ENCODE measurements at places on chromosomes 2 and 18.

- no peak for DNase-seq
Measured at GRCh38 chr2:180555391-180555965, 424.9 kb upstream of the UBE2E3 start.

DNA sequence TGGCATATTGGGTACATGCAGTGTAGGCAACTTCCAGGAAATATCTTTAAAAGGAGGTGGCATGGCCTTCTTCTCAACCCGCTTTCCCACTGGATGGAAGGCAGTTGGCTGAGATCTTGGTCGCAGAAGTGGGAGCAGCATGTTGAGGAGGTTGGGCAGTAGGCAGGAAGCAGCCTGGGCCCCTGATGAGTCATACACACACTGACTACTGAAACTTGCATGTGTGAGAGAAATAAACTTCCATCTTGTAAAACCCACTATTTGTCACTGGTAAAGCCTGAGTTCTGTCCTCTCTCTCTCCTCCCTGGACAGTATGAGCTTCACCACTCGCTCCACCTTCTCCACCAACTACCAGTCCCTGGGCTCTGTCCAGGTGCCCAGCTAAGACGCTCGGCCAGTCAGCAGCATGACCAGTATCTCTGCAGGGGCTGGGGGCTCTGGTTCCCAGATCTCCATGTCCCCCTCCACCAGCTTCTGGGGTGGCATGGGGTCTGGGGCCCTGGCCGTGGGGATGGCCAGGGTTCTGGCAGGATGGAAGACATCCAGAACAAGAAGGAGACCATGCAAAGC lies 233.8 kb upstream of the SPRED2 start:
- peak; percentile 84 for DNase-seq

- DNase-seq, result no peak
Measured at GRCh38 chr2:9889812-9890261, 46.6 kb downstream of the TAF1B start.

GRCh38 chr18:59988098-59988706 lies 88.4 kb downstream of the PMAIP1 start:
- DNase-seq, result peak; percentile 50

GRCh38 chr2:202307690-202308089 lies 42.1 kb downstream of the NOP58 start:
- DNase-seq, result no peak

DNA sequence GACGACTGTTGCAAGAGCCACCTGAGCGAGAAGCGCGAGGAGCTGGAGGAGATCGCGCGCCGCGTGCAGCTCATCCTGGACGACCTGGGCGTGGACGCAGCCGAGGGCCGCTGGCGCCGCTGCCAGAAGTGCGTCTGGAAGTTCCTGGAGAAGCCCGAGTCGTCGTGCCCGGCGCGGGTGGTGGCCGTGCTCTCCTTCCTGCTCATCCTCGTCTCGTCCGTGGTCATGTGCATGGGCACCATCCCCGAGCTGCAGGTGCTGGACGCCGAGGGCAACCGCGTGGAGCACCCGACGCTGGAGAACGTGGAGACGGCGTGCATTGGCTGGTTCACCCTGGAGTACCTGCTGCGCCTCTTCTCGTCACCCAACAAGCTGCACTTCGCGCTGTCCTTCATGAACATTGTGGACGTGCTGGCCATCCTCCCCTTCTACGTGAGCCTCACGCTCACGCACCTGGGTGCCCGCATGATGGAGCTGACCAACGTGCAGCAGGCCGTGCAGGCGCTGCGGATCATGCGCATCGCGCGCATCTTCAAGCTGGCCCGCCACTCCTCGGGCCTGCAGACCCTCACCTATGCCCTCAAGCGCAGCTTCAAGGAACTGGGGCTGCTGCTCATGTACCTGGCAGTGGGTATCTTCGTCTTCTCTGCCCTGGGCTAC lies 1.2 kb downstream of the KCNF1 start:
- DNase-seq, result no peak

- peak; percentile 15 for DNase-seq
Measured at GRCh38 chr2:191933307-191934105, 86.6 kb upstream of the CAVIN2 start.

GRCh38 chr2:204654669-204655068 lies 109.4 kb downstream of the PARD3B start:
- DNase-seq, result no peak

DNA sequence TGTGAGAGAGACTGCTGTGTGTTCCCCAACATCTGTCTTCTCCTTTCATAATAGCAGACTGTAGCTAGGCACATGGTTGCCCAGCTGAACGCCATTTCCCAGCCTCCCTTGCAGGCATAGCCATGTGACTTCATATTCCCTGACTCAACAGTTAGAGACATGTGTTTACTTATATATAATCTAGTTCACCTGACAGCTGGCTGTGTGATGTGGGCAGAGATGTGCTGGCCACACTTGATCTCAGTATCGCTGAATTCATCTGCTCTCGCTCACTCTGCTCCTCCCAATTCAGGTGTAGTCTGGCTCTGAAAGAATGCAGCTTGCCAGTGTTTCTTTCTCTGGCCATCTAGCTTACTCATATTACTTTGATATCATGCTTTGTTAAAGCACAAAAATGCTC lies 52.3 kb upstream of the SEC11C start:
- no peak for DNase-seq

- no peak for DNase-seq
Measured at GRCh38 chr18:25392192-25392591, 40.2 kb upstream of the ZNF521 start.

- no peak for DNase-seq
Measured at GRCh38 chr2:46888421-46888952, 27.1 kb downstream of the MCFD2 start.

GRCh38 chr2:73919596-73920228 lies 7.0 kb upstream of the DGUOK start:
- no peak for DNase-seq

DNA sequence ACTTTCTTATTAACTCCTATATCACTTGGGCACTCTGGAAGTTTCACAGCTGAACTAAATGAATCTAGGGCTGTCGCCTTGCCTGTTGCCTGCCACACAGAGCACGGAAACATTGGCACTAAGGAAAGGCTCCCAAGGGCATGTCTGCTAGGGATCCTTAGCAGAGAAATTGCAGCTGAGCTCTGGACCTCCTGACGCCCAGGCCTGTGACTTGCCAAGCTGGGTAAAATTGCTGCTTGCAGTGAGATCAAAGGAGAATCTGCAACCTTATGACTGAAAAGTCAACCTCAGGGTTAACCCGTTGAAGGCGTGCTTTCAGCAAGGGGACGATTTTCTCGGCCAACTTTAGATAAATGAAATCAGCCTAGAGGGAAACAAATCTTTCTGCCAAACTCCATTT lies 189.8 kb downstream of the NCK2 start:
- no peak for DNase-seq

- DNase-seq, result no peak
Measured at GRCh38 chr2:67652679-67653078, 255.5 kb downstream of the ETAA1 start.

GRCh38 chr2:176636401-176636800 lies 367.2 kb downstream of the MTX2 start:
- DNase-seq, result no peak

DNA sequence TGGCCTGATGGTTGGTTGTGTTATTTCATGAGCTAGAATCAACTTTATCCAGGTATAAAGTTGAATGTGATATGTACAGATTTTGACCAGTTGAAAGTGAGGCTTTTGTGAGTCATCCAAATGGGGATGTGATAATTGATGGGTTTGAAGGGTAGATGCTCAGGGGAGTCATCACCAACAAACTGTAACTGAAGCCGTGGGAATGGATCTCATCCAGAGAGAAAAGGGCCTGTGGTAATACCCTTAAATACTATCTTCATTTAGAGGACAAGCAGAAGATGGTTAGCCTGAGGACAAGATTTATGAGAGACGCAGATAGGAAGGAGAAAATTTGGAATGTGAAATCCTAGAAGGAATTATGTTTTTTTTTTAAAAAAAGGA lies 90.5 kb upstream of the MYO3B start:
- DNase-seq, result peak; percentile 7

GRCh38 chr2:74206180-74206688 lies 7.8 kb downstream of the MTHFD2 start:
- peak; percentile 53 for DNase-seq

DNA sequence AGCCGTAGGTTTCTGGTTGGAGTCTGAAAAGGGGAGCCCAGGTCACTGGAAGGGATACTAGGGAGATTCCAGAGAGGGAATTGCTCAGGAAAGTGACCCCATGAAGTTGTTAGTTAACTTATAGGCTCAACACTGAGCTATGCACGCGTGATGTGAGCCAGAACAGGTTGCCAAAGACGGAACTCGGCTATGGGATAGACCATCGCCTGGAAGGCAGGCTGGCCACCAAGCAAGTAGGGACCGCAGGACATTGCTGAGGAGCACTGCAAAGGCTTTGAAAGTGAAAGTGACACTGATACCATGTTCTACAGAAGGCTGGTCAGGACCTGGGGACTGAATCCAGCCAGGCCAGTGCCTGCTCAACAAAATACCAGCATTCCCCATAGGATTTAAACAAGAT lies 7.3 kb downstream of the FARP2 start:
- DNase-seq, result no peak

DNA sequence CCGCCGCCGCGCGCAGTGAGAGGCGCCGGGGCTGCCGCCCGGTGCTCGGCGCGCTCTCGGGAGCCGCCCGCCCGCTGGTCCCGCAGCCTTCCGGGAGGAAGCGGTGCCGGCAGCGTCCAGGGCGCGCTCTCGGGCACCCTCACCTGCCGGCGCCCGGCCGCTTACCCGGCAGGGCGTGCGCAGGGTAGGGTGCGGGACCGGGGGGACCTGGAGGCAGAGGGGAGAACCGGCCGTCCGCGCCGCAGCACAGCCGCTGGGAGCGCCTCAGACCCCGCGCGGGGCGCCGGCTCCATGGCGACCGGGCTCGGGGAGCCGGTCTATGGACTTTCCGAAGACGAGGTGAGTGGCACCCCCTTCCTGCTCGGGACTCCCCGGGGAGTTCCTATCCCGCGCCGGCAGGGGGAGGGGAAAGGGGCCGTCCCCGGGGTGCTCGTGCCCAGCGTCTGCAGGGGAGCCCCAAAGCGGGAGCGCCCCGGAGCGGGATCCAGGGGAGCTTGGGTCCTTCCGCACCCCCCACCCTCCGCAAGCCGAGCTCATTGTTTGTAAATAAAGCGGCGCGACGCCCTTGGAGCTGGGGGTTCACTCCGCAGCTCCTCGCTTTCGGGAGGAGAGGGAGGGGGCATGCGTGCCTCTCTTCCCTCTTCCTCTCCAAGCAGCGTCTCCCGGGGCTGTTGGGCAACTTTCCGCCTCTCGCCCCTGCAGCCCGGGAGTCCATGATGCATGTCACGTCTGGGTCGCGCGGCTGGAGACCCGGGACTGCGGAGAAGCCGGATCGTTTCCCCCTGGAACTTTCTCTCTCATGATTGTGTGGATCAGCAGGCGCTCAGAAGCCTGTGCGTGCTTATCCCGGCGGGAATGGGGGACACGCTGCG lies 580 bp downstream of the NEDD4L start:
- peak; percentile 66 for DNase-seq

- DNase-seq, result peak; percentile 87
Measured at GRCh38 chr2:120398996-120399888, 53.3 kb downstream of the INHBB start.

GRCh38 chr2:45373534-45373933 lies 237.5 kb downstream of the SRBD1 start:
- no peak for DNase-seq

DNA sequence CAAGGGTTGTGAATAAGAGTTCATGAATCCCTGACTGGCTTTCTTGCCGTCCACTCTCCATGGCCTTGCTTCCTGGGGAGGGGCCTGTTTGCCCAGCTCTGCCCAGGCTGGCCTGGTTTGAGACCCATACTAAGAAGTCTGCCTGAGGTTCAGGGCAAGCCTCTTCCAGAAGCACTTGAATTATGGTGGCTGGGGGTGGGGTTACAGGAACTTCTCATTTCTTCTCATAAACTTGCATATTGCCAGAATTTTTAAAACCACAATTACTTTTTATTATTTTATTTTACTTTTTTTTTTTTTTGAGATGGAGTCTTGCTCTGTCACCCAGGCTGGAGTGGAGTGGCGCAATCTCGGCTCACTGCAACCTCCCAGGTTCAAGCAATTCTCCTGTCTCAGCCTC lies 42.0 kb downstream of the GORASP2 start:
- DNase-seq, result no peak

DNA sequence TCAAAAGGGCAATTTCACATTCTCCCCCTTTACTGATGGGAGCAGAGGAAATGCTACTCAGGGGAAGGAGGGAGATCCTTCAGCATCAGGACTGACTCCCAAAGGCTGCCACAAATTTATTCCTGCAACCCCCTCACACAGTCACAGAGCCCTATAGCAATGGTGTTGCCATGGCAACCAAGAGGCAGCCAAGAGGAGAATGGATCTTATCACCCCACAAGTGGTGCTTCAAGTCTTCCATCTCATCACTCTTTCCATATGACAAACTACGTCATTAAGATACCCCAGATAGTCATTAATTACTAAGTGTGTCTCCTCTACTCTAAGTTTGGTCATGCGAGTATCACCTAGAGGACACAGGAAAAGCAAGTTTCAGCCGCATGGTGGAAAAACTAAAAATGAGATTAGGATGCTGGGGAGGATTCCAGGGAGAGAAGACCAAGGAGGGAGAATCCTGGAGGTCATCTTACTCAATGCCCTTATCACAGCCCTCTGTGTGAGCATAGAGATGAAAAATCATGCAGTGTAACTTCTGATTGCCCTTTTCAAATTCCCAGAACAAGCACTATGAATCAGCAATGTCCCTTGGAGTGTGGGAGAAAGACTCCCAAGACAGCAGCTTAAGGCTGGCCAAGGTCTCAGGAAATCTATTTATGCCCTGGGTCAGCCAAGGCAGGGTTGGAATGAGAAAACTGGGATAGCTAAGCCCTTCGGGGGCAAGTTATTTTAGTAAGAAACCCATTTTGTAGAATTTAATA lies 885.7 kb upstream of the KLHL29 start:
- DNase-seq, result no peak

DNA sequence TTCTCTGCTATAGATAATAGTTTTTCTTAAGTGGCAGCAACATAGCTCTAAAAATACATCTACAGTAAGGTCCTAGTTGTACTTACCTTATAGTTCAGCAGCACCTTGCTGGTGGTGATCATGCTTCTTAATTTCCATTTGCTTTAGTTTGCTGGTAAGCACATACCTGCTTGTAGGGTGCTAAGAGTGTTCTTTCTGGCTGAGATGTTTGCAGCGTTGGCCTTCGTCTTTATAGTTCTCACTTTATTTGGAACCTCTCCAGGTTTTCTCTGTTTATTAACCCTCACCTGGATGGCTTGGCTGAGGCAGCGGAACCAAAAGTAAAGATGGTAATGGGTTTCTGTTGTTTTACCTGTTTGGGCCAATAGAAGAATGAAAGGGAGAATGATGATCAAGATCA lies 123.6 kb upstream of the EFEMP1 start:
- no peak for DNase-seq

DNA sequence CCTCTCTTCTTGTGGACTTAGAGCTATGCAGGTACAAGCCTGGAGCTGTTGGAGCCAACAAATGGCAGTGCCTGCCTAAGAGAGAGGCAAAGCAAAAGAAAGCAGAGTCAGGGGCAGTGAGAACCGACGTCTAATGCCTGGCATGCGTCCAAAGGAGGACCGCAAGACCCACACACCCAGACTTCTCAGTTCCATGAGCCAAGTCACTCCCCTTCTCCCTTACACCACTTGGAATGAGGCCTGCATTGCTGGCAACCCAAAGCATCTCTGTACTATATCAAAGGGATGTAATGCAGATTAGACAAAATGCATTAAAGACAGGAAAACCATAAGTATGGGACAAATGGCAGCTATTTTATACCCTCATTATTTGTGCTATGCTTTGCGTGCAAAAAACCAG lies 49.9 kb upstream of the RNU4ATAC start:
- DNase-seq, result peak; percentile 81
